ENCODE measurements at places on chromosomes 13 and 19.

DNA sequence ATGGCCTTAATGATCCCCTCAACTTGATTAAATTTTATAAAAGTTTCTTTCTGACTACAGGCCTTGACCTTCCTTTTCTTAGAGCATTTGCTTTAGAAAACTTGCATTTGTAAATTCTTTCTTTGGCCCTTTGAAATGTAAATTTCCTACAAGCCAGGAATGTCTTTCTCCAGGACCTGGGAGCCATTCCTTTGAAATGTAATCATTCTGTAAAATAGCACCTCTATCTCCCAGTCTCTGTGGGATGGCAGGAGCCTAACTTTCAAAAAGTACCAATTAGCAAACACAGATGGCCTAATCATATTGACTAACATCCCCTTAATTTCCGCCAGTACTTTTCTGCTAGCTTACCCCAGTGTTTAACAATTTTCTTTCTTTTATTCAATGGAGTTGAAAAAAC is 1394.2 kb upstream of the ATXN8OS start:
- no peak for DNase-seq

DNA sequence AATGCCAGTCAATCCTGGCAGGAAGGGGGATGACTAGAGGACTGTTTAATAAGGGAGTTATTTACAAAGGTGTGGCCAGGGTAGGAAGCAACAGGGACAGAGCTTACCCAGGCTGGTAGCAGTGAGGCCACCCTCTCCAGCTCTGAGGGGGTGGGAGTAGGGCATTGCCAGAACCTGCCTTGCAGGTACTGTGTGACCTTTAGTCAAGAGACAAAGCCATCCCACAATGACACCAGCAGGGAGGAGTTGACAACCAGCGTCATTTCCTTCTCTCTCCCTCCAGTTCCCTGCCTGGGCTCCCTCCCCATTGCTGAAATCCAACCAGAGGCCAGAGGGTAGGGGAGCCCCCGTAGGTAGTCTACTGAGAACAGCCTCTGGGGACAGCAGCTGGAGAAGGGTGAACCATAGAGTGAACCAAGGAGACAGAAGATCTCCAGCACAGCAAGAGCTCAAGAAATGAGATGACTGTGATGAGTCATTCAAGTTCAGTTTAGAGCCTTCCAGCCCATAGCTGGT is 33.3 kb upstream of the SPATA13 start:
- no peak for DNase-seq

- no peak for DNase-seq
Observed at GRCh38 chr13:45782327-45783045, 69.1 kb downstream of the SIAH3 start.

GRCh38 chr19:41951686-41952172 is 7.4 kb downstream of the RABAC1 start:
- peak; percentile 86 for DNase-seq

DNA sequence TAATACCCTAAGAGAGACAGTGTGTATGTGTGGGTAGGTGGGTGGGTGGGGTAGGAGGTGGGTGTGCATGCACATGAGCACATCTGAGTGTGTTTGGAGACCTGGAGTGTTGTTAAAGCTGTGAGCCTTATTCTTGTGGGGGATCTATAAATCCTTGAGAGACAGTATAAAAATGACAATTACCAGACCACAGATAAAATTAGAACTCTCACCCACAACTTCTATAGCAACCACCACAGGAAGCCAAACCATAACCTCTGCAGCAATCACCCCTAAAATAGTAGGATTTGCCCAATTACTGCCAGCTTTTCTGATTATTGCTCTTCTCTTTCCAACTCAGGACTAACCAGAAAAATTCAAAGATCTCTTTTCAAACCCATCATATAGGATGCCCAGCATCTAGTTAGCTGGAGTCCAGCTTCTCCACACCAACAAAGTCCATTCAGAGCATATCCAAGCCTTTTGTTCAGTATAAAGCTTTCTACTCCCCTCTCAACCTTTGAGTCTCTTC is 93.4 kb upstream of the SLITRK1 start:
- DNase-seq: no peak

- no peak for DNase-seq
Observed at GRCh38 chr13:30829833-30830637, 76.0 kb upstream of the MEDAG start.

- DNase-seq: no peak
Observed at GRCh38 chr13:67155898-67156722, 74.0 kb downstream of the PCDH9 start.

DNA sequence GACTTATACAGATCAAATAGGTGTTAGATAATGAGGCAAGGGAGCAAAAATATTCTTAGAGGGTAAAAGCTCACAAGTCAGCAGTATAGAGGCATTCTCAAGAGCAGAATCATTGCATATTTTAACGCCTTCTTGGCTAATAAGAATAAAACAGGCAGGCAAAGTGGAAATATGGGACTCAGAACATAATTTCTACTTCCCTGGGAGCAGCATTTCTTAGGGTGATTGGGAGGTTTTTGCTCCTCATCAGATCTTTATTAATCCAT is 39.6 kb downstream of the LHFPL6 start:
- DNase-seq: no peak

- no peak for DNase-seq
Observed at GRCh38 chr13:28609381-28609780, 49.5 kb upstream of the POMP start.

DNA sequence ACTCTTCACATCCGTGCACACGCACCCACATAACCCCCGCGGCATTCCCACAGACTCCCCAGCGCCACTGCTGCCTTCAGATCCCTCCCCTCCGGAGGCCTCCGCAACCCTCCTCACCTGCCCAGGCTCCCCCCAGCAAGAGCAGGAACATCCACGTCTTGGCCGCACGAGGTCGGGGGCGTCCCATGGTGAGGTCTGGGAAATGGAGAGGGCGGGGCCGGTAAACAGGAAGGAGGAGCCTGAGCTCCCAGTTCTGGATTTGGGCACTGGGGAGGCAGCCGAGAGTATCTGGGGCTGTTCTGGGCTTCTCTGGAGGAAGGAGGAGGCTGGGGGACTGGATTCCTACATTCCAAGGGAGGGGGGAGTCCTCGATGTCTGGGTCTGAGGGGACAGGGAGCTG is 423 bp downstream of the KLK8 start:
- no peak for DNase-seq

DNA sequence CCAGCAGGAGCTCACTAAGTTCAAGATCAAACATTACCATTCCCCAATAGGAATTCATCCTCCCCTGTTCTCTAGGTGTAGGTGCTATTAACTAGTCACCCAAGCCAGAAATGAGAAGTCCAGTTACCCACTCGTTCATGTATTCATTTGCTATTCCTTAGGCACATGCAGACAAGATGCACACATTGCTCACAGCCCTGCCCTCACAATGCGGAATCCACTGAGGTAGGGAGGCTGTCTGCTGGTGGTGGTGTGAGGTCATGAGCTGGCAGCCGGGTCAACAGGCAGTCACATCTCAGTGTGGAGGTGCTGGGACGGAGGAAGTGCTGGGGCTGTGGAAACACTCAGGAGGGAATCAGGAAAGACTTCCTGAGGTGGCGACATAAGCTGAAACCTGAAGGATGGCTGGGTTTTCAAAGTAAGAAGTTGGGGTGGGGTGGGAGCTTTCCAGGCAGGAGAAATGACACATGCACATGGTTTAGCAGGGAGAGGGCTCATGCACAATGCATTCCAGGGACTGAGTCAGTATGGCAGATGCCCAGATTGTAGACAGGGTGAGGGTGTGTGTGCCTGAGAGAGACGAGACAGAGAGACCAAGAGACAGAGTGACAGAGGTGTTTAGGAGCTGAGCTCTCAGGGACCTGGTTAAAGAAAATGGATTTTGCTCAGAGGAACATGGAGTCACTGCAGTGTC is 117.6 kb downstream of the USP12 start:
- no peak for DNase-seq

- DNase-seq: no peak
Observed at GRCh38 chr13:108609353-108609752, 20.1 kb upstream of the MYO16 start.

- peak; percentile 49 for DNase-seq
Observed at GRCh38 chr19:35375505-35376307, 4.8 kb downstream of the GPR42 start.

- DNase-seq: no peak
Observed at GRCh38 chr13:45108716-45109101, 11.6 kb upstream of the GTF2F2 start.

- no peak for DNase-seq
Observed at GRCh38 chr13:33310245-33311038, 24.9 kb upstream of the STARD13 start.

GRCh38 chr13:21613791-21614190 is 9.8 kb upstream of the MICU2 start:
- no peak for DNase-seq

DNA sequence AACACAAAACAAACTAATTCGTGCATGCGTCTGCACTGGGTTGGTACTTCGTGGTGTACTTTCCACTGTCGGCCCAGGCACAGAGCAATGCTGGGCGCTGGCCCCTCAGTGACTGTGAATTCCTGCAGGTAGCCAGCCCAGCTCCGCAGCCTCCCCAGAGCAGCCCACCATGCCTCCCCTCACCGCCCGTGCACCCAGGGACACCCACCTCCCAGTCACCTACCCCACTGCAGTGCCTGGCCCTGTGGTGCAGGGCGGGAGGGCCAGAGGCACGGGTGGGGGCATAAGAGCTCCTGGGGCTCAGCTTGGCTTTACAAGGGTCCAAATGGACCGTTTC is 93.1 kb upstream of the ZNF507 start:
- no peak for DNase-seq

GRCh38 chr19:38318660-38319059 is 985 bp upstream of the KCNK6 start:
- DNase-seq: no peak

- no peak for DNase-seq
Observed at GRCh38 chr13:40352802-40353562, 313.5 kb downstream of the FOXO1 start.

- no peak for DNase-seq
Observed at GRCh38 chr19:48287748-48288147, 17.9 kb downstream of the ZNF114 start.

- no peak for DNase-seq
Observed at GRCh38 chr19:16327501-16327900, 2.9 kb downstream of the KLF2 start.

DNA sequence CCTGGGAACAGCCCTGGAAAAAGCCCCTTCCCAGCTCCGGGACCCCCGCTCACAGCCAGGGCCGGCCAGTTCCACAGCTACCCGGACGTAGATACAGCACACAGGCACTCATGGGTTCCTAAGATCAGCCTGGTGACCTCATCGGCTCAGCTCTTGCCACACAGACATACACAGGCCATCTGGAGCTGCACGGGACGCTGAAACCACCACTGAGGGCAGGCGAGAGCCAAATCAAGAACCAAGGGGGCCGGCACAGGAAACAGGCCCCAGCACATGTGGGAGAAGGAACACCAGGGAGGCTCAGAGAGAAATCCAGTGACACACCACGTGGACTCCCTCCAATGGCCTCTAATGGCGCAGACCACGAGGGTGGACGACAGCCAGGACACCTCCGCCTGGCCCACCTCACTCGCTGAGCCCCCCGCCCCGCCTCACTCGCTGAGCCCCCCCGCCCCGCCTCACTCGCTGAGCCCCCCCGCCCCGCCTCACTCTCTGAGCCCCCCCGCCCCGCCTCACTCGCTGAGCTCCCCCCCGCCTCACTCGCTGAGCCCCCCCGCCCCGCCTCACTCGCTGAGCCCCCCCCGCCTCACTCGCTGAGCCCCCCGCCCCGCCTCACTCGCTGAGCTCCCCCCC is 69.7 kb upstream of the C13orf46 start:
- DNase-seq: no peak

- no peak for DNase-seq
Observed at GRCh38 chr19:16180611-16181010, 4.6 kb upstream of the FAM32A start.

GRCh38 chr13:102461302-102461701 is 59.5 kb upstream of the FGF14 start:
- no peak for DNase-seq

DNA sequence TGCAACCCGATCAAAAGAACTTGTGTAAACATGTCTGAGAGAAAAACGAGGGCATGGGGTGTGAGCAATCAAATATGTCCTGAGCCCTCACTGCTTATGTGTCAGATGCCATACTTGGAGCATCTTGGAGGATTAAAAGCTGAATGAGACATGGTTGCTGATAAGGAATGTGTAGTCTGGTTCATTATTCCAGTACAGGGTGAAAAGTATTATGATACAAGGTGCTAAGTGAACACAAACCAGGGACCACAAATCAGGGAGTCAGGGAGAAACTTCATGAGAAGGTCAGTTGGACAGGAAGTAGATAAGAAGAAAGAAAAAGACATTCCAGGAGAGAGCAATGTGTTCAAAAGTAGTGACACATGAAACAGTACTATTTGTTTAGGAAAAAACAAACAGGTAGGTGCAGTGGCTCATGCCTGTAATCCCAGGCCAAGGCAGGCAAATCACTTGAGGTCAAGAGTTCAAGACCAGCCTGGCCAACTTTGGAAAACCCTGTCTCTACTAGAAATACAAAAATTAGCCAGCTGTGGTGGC is 2.0 kb upstream of the RCBTB1 start:
- no peak for DNase-seq
